ENCODE measurements at places on chromosomes 6 and 20.

DNA sequence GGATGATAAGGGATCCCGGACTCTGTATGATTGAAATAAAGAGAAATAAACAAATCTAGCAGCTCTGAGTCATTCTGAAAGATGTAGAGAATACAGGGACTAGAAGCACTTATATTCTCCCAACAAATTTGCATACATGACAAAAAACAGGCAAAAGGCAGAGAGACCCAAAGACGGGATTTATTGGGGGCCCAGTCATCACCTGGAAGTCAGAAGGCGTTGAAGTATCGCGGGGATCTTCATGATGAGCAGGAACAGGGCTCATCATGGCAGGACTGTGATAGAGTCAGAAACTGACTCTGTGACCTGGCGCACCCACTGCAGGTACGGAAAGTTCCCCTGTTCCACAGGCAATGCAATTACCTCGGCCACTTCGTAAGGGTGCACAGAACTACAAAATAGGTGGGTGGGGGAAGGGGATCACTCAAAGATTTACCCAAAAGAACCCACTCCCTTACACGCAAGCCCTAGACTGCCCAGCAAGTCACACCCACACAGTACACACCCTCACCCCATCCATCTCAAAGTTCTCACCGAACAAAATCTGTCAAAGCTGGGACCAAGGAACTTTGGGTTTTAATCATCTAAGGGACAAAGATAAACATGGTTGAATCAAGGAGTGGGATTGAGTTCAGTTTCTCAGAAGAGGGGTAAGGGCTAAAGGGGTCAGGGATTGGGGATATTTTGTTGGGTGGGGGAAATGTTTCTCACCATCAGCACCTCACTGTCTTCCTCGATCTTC lies 1.4 kb downstream of the CUTA start:
- DNase-seq, result no peak

DNA sequence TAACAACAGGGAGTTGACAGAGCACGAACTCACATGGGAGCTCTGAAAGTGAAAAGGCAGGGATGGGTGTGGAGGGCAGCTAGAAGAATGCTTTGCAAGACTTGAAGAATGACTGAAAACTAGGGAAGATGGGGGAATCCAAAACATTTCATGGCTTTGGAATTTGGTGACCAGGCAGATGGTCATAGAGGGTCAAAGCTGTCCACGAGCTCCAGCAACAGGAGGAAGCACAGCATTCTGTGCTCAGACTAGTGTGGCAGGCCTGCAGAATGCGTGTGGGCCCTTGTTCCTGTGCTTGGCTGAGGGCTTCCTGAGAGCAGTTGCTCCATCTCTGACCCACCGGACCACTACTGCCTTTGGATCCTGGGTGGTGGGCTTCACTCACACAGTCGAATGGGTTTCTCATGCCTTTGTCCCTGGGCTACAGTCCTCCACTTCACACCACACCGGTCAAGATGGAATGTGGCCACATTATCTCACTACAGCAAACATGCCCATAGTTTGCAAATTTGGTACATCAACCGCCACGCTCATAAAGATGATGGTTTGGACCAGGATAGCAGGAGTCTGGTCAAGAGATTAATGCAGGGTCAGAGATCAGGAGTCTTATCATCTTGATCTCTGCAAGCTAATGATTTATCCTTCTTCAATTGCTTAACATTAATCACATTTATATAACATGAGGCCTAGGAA lies 100.7 kb downstream of the SGK1 start:
- no peak for DNase-seq

DNA sequence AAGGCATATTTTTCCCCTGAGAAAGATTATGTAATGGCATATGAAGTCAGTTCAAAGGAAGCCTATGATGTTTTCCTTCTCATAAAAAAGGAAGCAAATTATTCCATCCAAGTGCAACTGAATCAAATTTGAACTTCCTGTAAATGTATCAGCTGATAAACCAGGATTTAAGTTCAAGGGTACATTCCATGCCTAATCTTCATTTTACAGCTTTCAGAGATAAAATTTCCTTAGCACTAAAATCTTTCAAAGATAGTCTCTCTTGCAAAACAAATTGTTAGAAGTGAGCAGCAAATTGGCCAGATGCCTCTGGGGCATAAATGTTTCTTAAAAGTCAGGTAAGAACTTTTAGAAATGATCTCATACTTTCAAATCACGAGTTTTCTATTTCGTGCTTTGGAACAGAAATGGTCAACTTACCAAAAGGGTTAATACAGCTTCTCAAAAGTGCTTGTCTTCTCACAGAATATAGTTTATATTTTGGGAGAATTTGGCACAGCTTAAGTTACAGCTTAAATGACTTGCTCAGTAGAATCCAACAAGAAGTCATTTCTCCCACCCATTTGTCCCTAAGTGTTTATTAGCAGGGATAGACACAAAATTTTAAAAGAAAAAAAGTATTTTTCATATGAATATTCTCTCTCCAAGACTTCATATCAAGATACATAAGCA lies 2.7 kb upstream of the TCF21 start:
- DNase-seq, result no peak

GRCh38 chr6:141267420-141267819 lies 865.3 kb upstream of the GJE1 start:
- no peak for DNase-seq

GRCh38 chr20:49712646-49712995 lies 1.1 kb downstream of the B4GALT5 start:
- DNase-seq, result no peak

- DNase-seq, result no peak
Measured at GRCh38 chr6:43302126-43302525, 4.1 kb downstream of the SLC22A7 start.

GRCh38 chr20:2204021-2204420 lies 91.8 kb upstream of the TGM3 start:
- DNase-seq, result no peak

DNA sequence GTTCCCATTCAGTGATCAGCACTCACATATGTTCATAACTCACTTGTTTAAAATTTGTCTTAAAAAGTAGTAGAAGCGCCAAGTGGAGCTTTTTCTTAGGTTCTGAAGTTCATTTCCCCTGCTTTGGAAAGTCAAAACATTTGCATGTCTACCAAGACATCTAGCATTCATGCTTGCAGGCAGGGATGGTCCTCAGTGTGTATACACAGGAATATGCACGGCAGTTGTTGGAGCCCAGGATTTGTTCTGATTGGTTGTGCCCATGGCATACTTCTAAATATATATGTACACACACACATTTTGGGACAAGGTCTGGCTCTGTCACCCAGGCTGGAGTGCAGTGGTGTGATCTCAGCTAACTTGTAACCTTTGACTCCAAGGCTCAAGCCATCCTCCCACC lies 2.4 kb upstream of the GPX6 start:
- no peak for DNase-seq

GRCh38 chr6:23269436-23269835 lies 700.1 kb downstream of the HDGFL1 start:
- DNase-seq, result no peak

GRCh38 chr6:76435174-76435573 lies 362.7 kb upstream of the IMPG1 start:
- DNase-seq, result no peak

- DNase-seq, result no peak
Measured at GRCh38 chr6:111173341-111173740, 86.0 kb downstream of the SLC16A10 start.

DNA sequence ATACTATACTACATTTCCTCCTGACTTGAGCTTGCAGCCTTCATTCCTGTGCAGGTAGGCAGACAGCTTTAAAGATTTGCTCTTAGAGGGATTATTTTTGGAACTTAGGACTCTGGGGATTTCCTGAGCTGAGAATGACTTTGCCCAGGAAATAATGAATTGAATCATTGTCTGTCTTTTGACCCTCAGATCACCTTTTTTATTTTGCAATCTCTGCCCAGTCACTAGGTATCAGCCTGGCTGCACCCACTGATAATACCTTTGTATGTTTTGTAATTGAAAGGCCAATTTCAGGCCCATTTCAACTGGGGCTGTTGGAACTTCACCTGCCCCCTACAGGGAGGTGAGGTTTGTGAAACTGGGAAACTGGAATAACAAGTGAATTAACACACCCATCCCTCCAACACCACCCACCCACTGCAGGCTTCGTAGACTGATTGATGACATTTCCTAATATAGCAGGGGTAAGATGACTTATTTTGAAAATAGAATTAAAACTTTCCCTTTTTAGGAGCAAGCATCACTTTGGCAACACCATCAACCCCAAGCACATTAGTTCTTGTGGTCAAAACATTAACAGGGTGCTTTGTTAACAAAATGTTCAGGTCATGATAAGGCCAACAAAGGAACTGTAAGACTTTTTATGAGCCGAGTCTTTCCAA lies 157.1 kb upstream of the CENPW start:
- DNase-seq, result no peak

DNA sequence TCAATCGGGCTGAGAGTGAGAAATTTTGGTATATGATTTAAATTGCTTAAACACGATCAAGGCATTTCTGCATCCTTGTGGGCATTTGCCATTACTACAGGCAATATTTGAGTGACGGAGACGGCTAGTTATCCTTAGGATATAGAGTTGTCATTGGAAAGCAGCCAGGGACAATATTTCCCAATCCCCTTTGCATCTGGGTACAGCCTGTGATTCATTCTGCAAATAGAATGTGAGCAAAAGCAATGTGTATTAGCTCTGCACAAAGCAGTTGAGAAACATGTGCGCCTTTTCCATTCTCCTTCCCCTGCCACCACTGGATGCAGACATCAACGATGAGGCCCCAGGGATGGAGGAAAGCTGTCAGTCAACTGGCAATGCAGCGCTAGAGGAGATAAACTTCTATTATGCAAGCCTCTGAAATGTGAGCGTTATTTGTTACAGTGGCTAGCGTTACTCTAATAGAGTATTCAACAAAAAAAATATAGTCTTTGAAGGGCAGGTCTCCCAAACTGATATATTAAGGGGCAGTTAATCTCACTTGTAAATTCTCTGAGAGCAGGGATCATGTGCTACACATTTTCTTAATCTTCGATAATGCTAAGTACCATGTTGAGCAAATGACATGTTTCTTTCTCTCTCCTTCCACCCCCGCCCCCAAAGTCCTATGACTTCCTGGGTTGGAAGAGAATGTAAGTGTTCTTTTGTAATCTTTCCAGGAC lies 37.1 kb upstream of the NCOA3 start:
- DNase-seq, result no peak

DNA sequence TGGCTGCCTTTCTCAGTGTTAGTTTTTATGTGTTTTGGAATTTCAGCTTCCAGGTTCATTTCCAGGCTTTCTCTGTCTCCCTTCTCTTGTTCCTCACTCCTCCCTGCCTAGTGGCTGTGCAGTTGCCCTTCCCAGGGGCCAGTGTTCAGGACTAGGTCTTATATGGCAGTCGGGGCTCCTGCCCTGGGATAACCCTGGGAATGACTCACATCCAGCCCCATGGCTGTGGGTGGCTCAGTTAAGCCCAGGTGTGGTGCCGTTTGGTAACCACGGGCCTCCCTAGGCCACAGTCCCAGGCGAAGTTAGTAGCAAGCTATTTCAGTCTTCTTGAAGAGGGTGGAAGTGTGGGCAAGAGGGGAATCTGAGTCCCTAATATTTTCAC lies 57.4 kb upstream of the DDR1 start:
- no peak for DNase-seq

DNA sequence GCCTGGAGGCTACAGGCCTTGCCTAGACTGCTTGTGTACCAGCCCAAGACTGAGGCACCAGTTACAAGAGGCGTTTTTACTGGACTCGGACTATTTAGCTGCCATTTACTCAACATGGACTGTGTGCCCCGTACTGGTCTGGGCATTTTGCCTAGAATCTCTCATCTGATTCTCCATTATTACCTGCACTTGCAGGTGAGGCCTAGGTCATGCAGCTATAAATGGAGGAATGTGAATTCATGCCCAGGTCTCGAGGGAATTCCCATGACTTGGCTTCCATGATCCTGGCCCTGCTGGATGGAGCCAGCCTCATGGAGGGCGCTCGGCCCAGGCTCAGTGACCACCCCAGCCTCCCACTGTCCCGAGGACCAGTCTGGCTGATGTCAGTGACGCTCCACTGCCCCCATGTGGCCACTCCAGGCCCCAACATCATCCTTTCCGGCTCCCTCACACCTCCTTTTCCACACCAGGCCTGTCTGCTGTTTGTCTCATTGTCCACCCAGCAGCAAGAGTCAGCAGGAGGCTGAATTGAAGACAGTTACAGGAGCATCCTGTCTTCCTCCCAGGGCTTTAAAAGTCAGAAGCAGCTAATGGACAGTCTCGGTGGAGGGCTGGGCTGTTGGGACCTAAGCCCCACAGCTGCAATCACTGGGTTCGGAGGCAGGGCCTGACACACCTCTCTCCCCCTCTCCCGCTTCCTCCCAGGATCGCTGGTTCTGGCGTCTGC lies 8.7 kb downstream of the MMP24OS start:
- DNase-seq, result peak; percentile 45

GRCh38 chr6:140897349-140897748 lies 1235.4 kb upstream of the GJE1 start:
- DNase-seq, result no peak

- no peak for DNase-seq
Measured at GRCh38 chr6:78615430-78615904, 251.9 kb upstream of the IRAK1BP1 start.

GRCh38 chr20:62362590-62362940 lies 4.5 kb downstream of the LAMA5 start:
- DNase-seq, result no peak

DNA sequence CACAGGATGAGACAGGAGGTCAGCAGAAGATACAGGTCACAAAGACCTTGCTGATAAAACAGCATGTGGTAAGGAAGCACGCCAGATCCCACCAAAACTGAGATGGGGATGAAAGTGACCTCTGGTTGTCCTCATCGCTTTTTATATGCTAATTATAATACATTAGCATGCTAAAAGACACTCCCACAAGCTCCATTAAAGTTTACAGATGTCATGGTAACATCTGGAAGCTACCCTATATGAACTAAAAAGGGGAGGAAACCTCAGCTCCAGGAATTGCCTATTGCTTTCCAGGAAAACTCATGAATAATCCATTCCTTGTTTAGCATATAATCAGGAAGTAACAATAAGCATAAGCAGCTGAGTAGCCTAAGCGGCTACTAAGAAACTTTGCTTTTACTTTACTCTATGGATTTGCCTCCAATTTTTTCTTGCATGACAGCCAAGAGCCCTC lies 8.4 kb upstream of the RIN2 start:
- DNase-seq, result no peak

DNA sequence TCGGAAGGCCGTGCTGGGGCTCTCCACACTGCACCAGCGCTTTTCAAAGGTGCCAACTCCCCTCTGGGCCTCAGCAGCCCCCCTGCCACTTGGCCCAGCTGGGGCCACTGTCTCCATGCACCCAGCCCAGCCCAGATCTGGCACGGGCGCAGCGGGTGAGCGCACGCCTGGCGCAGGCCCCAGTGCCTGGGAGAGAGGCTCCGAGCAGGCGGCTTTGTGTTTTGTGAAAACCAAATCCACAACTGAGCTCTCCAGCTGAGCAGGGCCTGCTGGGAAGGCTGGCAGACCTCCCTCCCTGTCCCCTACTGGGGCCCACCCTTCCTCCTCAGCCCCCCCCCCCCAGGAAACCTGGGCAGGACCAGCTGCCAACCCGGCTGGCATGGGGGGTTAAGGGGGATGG lies 17.0 kb downstream of the MDGA1 start:
- DNase-seq, result no peak

- DNase-seq, result no peak
Measured at GRCh38 chr6:34120953-34121675, 24.8 kb downstream of the GRM4 start.

- no peak for DNase-seq
Measured at GRCh38 chr6:12058172-12058961, 46.3 kb downstream of the HIVEP1 start.
